Gastrocnemius medialis (tissue), 4 donors: ENCODE measurements at places on chromosomes 2 and 18. TPM values are rescaled to one million over a fixed set of nuclear protein-coding genes. Genes with fewer than 3 reads are reported as not detected.

INHBB gene
- 15.6 TPM for total RNA-seq

DUSP19 gene
- total RNA-seq = 5.9 TPM

GRB14 gene
- 2.8 TPM for total RNA-seq

ADGRF3 gene
- total RNA-seq = not detected

ADNP2 gene
- 2.8 TPM for total RNA-seq

PPP1R7 gene
- 68.7 TPM for total RNA-seq

ATOH8 gene
- total RNA-seq = 122 TPM

CNDP1 gene
- total RNA-seq = not detected

IMPA2 gene
- 262 TPM for total RNA-seq

RTP5 gene
- not detected for total RNA-seq

BCL11A gene
- 1.0 TPM for total RNA-seq

CHRND gene
- total RNA-seq = 49.1 TPM

GRCh38 chr18:37361335-37362157 lies 204.1 kb downstream of the CELF4 start:
- H3K27ac ChIP-seq = no peak overlapping the region
- no peaks in the 10 kb centered on the region for H3K27me3 ChIP-seq
- no peaks in the 10 kb centered on the region for H3K36me3 ChIP-seq
- peaks cover 4% of the 10 kb centered on the region for H3K4me1 ChIP-seq

DNA sequence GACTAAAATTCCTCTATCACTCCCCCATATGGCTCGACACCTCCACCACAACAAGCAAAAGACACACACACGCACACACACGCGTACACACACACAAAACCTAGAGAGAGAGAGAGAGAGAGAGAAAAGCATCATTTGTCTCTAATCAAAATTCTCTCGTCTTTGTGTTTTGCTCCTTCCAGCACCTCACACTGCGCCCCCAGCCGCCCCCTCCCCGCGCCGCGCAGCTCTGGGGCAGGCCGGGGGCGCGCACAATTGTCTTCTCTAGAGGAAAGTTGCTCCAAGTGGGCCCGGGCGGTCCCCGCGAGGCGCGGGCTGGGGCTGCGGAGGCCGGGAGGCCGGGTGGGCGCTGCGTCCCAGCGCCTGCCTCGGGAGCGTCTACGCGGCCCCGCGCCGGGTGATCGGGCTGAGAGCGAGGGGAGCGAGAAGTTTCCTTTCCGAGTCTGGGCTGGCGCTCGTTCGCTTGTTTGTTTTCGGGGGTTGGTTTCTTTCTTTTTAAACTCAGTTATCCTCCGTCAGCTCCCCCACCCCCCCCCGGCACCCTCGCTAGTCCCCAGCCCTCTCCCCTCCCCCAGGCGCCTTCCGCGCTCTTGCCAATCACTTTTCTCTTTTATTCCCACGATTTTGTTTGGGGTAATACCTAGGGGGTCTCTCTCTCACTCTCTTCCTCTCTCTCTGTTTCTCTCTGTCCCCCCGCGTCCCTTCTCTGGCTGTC lies 4.1 kb downstream of the ZEB2 start:
- peak overlapping the region; percentile 95 for H3K27ac ChIP-seq
- H3K4me1 ChIP-seq = peaks cover 49% of the 10 kb centered on the region
- H3K36me3 ChIP-seq = no peaks in the 10 kb centered on the region
- no peak for DNase-seq
- peak overlapping the region; percentile 77 for H3K4me3 ChIP-seq

- H3K27me3 ChIP-seq = peaks cover 15% of the 10 kb centered on the region
- no peaks in the 10 kb centered on the region for H3K36me3 ChIP-seq
- no peak overlapping the region for H3K27ac ChIP-seq
Measured at GRCh38 chr18:50410894-50411293, 36.0 kb downstream of the SKA1 start.

- no peak overlapping the region for H3K4me3 ChIP-seq
- H3K27me3 ChIP-seq = no peaks in the 10 kb centered on the region
- no peak for DNase-seq
- no peaks in the 10 kb centered on the region for H3K36me3 ChIP-seq
- H3K4me1 ChIP-seq = no peaks in the 10 kb centered on the region
Measured at GRCh38 chr18:74225193-74225840, 66.4 kb downstream of the CYB5A start.

GRCh38 chr18:45671321-45671720 lies 52.7 kb upstream of the SLC14A1 start:
- H3K27ac ChIP-seq = no peak overlapping the region
- H3K4me1 ChIP-seq = peaks cover 10% of the 10 kb centered on the region
- no peak overlapping the region for H3K4me3 ChIP-seq
- H3K27me3 ChIP-seq = no peaks in the 10 kb centered on the region
- DNase-seq = no peak

GRCh38 chr2:171104379-171104778 lies 56.3 kb downstream of the TLK1 start:
- H3K4me1 ChIP-seq = no peaks in the 10 kb centered on the region
- no peak overlapping the region for H3K4me3 ChIP-seq
- no peak for DNase-seq
- no peak overlapping the region for H3K27ac ChIP-seq

DNA sequence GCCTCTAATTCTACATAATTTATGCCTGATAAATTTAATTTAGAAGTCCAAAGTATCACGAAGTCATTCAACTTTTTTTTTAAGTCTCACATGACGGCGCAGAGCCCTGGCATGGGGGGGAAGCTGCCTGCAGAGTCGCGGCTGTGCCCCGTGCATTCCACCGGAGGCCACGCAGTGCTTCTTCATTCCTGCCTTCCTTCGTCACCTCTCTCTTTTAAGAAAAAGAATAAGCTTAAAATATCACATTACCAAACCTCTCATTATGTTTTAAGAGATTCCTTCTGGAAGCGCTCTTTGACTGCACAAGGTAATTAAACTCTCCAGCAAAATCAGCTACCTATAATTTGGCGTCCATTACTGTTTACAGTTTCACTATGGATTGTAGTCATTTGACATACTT lies 20.3 kb upstream of the KIDINS220 start:
- no peaks in the 10 kb centered on the region for H3K4me1 ChIP-seq
- H3K27ac ChIP-seq = no peak overlapping the region
- no peaks in the 10 kb centered on the region for H3K27me3 ChIP-seq
- H3K4me3 ChIP-seq = no peak overlapping the region
- no peaks in the 10 kb centered on the region for H3K36me3 ChIP-seq

DNA sequence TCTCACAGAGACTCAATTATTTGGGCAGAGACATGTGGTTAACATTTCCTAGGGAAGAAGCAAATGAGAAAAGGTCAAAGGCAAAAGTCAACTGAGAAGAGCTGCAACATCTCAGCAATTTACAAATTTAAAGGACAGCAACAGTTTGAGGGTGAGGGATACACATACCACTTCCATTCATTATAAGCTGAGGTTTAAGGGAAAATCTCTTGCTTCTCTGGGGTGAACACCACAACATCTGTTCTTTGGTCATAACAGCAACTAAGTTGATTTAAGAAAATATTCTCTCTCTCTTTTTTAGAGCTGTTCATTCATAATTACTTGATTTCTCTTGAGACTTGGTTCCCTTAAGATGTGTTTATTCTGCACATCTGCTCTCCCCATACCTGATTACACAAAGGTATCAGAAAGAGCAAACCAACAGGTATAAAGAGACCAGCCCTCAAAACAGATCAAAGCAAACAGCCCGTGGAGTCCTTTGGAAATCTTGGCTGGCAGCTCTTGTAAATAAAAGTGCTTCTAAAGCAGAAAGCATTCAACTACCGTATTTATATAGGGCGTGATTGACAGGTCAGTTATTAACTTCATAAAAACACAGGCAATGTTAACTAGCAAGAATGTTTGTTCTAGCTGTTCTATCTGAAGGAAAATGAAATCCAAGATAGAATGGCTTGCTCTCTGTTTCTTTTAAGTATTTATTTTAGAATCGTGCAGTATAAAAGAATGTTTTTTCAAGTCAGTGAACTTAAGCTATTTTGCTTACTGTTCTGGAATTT lies 132.8 kb downstream of the THADA start:
- DNase-seq = no peak
- no peak overlapping the region for H3K4me3 ChIP-seq
- no peaks in the 10 kb centered on the region for H3K36me3 ChIP-seq
- peak overlapping the region; percentile 8 for H3K27ac ChIP-seq
- no peaks in the 10 kb centered on the region for H3K27me3 ChIP-seq

DNA sequence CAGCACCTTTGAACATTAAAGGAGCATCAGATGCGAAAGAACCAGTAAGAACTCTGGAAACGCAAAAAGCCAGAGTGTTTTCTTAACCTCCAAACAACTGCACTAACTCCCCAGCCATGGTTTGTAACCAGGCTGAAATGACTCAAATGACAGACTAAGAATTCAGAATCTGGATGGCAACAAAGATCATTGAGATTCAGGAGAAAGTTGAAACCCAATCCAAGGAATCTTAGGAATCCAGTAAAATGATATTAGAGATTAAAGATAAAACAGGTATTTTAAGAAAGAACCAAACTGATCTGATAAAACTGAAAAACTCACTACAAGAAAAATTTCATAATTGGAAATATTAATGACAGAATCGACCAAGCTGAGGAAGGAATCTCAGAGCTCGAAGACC lies 116.7 kb downstream of the PTRHD1 start:
- no peaks in the 10 kb centered on the region for H3K36me3 ChIP-seq
- no peak overlapping the region for H3K27ac ChIP-seq
- no peak overlapping the region for H3K4me3 ChIP-seq
- no peak for DNase-seq
- H3K27me3 ChIP-seq = no peaks in the 10 kb centered on the region

GRCh38 chr2:98896944-98897343 lies 39.1 kb downstream of the CRACDL start:
- no peak for DNase-seq
- H3K27me3 ChIP-seq = no peaks in the 10 kb centered on the region
- peaks cover 7% of the 10 kb centered on the region for H3K4me1 ChIP-seq
- no peaks in the 10 kb centered on the region for H3K36me3 ChIP-seq
- H3K27ac ChIP-seq = no peak overlapping the region

DNA sequence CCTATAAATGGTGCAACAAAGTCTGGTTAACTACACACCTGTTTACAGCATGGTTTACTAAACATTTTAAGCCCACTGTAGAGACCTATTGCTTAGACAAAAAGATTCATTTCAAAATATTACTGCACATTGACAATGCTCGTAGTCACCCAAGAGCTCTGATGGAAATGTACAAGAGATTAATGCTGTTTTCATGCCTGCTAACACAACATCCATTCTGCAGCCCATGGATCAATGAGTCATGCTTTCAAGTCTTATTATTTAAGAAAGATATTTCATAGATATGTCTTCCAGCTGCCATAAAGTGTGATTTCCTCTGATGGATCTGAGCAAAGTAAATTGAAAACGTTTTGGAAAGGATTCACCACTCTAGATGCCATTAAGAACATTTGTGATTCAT lies 781.1 kb downstream of the MBD2 start:
- H3K27me3 ChIP-seq = no peaks in the 10 kb centered on the region
- no peaks in the 10 kb centered on the region for H3K36me3 ChIP-seq
- H3K27ac ChIP-seq = no peak overlapping the region
- H3K4me3 ChIP-seq = no peak overlapping the region

GRCh38 chr2:25960920-25961319 lies 21.4 kb downstream of the KIF3C start:
- peaks cover 5% of the 10 kb centered on the region for H3K4me1 ChIP-seq
- no peak overlapping the region for H3K27ac ChIP-seq
- no peak for DNase-seq
- H3K36me3 ChIP-seq = no peaks in the 10 kb centered on the region

GRCh38 chr2:238644095-238645081 lies 203.5 kb upstream of the TWIST2 start:
- H3K4me1 ChIP-seq = no peaks in the 10 kb centered on the region
- peak overlapping the region; percentile 22 for H3K27ac ChIP-seq
- DNase-seq = no peak
- H3K36me3 ChIP-seq = no peaks in the 10 kb centered on the region
- H3K27me3 ChIP-seq = peaks cover 5% of the 10 kb centered on the region
- no peak overlapping the region for H3K4me3 ChIP-seq

- no peaks in the 10 kb centered on the region for H3K27me3 ChIP-seq
- H3K4me3 ChIP-seq = no peak overlapping the region
- H3K36me3 ChIP-seq = peaks cover 17% of the 10 kb centered on the region
- H3K27ac ChIP-seq = no peak overlapping the region
- H3K4me1 ChIP-seq = peaks cover 10% of the 10 kb centered on the region
Measured at GRCh38 chr2:172600557-172601008, 44.7 kb downstream of the PDK1 start.

GRCh38 chr2:121836611-121837010 lies 81.2 kb downstream of the TSN start:
- H3K36me3 ChIP-seq = no peaks in the 10 kb centered on the region
- no peak overlapping the region for H3K4me3 ChIP-seq
- H3K27me3 ChIP-seq = no peaks in the 10 kb centered on the region
- H3K27ac ChIP-seq = no peak overlapping the region
- DNase-seq = no peak

- no peak overlapping the region for H3K27ac ChIP-seq
- no peaks in the 10 kb centered on the region for H3K4me1 ChIP-seq
- H3K36me3 ChIP-seq = no peaks in the 10 kb centered on the region
- DNase-seq = no peak
Measured at GRCh38 chr18:62365420-62365819, 40.3 kb downstream of the TNFRSF11A start.

DNA sequence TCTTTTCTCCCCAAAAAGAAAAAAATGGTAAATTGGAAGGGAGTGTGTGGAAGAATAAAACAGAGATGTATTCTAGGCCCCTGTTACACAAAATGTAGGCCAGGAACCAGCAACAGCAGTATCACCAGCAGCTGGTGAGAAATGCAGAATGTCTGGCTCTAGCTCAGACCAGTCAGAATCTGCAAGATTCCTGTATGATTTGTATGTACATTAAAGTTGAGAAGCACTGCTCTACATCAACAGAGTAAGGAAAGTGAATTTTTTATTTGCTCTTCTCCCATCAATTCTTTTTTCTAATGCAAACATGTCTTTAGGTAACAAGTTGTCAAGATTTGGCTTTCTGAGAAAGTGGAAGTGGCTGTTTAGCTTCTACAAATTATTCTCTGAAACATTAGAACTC lies 235.4 kb upstream of the FANCL start:
- DNase-seq = no peak
- H3K4me3 ChIP-seq = no peak overlapping the region
- no peaks in the 10 kb centered on the region for H3K4me1 ChIP-seq
- no peaks in the 10 kb centered on the region for H3K27me3 ChIP-seq

- peaks cover 9% of the 10 kb centered on the region for H3K36me3 ChIP-seq
- no peak for DNase-seq
- no peaks in the 10 kb centered on the region for H3K4me1 ChIP-seq
- no peaks in the 10 kb centered on the region for H3K27me3 ChIP-seq
- no peak overlapping the region for H3K4me3 ChIP-seq
- H3K27ac ChIP-seq = no peak overlapping the region
Measured at GRCh38 chr18:41996020-41996419, 41.0 kb downstream of the PIK3C3 start.

GRCh38 chr2:167814881-167815718 lies 432.3 kb downstream of the STK39 start:
- H3K27ac ChIP-seq = no peak overlapping the region
- no peak for DNase-seq
- H3K36me3 ChIP-seq = no peaks in the 10 kb centered on the region
- no peaks in the 10 kb centered on the region for H3K27me3 ChIP-seq

- peak overlapping the region; percentile 84 for H3K27ac ChIP-seq
- H3K36me3 ChIP-seq = no peaks in the 10 kb centered on the region
- peak; percentile 67 for DNase-seq
- H3K27me3 ChIP-seq = no peaks in the 10 kb centered on the region
- no peak overlapping the region for H3K4me3 ChIP-seq
Measured at GRCh38 chr2:119234021-119235019, 10.7 kb downstream of the STEAP3 start.

GRCh38 chr2:167851876-167852275 lies 395.5 kb downstream of the STK39 start:
- H3K27ac ChIP-seq = no peak overlapping the region
- peaks cover 10% of the 10 kb centered on the region for H3K4me1 ChIP-seq
- H3K36me3 ChIP-seq = no peaks in the 10 kb centered on the region
- no peak for DNase-seq
- no peak overlapping the region for H3K4me3 ChIP-seq

- H3K27ac ChIP-seq = no peak overlapping the region
- no peaks in the 10 kb centered on the region for H3K27me3 ChIP-seq
- no peak for DNase-seq
- H3K4me1 ChIP-seq = peaks cover 31% of the 10 kb centered on the region
- no peak overlapping the region for H3K4me3 ChIP-seq
- no peaks in the 10 kb centered on the region for H3K36me3 ChIP-seq
Measured at GRCh38 chr2:47227532-47228279, 72.6 kb upstream of the STPG4 start.
